ENCODE measurements at places on chromosomes 7 and 10. TPM values are rescaled to one million over a fixed set of nuclear protein-coding genes. Genes with fewer than 3 reads are reported as not detected.

DNA sequence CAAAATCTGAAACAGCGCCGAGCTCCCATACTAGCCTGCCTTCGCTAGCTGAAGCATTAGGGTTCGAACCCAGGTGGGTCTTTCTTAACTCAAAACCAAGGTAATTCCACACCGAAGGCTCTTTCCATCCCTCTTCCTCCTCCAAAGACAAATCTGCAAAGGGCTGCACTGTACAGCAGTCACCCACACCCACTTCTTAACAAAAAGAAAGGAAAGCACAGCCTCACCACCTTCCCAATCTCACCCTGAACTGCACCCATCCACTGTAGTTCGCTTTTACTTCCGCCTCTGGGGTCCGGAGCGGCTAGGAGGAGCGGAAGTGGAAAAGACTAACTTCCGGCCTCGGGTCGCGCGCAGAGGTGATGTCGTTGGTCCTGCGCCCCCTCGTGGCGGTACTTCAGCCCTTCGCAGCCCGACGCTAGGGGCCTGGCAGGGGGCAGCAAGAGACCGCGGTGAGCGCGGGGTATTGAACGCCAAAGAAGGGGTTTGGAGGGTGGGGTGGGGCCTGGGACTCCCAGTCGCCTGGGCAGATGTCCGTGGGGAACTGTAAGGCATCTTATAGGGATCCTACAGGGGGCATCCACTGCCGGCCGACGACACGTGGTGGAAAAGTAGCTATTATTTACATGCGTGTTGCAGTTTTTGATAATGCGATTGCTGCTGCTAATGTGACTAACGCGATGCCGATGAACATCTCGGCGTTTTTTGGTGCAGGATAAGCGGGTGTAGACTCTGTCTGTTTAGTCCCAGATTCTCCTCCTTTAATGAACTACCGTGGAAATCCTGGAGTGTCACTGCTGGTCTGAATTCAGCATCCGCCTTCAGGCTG, at the start of gene MTERF1:
MTERF1 (minus strand) TSS at position 290 of the 829 bp plus-strand sequence. CDS start 619 bp downstream, outside the sequence.
- DNase-seq: peak; percentile 97

DNA sequence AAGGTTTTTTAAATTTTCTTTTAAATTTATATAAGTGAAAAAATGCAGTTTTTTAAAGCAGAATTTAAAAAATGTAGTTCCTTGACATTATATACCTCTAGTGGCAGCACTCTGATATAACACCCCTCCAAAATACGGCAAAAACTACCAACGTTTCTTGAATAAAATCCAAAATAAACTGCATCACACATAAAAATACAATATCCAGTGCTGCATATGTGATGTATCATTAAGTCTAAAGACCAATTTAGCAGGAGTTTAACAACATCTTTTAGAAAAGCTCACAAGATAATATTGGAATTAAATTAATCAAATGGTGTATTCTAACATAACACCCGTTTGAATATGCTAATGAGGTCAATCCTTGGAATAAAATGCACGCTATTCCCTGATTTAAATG, 1.4 kb downstream of the TCERG1L start:
- DNase-seq: no peak

DNA sequence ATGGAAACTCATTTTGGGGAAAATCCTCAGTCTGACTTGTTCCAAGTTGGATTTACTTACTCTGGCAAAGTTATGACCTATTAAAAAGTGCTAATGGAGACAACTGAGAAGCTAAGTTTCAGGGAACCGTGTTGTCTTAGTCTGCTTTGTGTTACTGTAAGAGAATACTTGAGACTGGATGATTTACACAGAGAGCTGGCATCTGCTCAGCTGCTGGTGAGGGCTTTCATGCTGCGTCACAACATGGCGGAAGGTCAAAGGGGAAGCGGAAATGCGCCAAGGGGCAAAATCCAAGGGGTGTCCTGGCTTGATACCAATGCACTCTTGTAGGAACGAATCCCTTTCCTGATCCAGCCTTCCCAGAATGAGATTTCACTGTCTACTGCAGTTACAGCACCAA, 46.4 kb downstream of the MTURN start:
- DNase-seq: no peak

DNA sequence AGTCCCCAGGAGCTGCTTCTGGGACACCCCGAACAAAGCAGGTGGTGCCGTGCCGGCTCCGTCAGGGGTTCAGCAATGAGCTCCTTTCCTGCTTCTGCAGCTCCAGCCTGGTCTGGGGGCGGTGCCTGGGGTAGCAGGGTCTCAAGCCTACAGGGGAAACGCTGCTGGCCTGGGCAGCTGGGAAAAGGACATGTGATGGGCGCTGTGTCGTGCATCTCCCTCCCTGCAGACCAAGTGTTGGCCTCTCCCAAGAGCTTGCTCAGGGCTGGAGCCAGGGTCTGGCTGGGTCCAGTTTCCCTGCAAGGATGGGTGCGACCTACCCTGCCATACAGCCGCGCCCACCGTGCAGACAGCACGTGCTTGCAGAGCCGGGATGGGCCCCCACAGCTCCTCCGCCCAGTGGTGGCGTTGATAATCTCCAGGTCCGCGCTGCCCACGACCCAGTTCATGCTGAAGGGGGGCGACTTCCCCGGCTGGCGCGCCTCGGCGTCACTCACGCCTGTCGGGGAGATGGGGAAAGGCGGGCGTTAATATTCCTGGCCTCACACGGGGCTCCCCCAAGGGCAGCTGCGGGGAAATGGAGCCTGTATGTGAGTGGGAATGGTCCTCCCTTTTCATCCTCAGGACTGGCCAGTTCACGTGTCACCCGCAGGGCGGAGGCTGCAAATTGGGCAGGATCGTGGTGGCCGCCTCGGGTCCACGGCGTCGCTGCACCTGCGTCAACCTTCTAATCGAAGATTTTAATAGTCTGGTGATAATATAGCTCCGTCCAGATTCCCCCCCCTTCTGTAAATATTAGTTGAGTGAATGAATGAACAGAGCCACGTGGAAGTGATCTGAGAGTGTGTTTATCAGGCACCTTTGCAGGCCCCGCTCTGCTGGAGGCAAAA, 128.6 kb downstream of the WDR37 start:
- no peak for DNase-seq

DNA sequence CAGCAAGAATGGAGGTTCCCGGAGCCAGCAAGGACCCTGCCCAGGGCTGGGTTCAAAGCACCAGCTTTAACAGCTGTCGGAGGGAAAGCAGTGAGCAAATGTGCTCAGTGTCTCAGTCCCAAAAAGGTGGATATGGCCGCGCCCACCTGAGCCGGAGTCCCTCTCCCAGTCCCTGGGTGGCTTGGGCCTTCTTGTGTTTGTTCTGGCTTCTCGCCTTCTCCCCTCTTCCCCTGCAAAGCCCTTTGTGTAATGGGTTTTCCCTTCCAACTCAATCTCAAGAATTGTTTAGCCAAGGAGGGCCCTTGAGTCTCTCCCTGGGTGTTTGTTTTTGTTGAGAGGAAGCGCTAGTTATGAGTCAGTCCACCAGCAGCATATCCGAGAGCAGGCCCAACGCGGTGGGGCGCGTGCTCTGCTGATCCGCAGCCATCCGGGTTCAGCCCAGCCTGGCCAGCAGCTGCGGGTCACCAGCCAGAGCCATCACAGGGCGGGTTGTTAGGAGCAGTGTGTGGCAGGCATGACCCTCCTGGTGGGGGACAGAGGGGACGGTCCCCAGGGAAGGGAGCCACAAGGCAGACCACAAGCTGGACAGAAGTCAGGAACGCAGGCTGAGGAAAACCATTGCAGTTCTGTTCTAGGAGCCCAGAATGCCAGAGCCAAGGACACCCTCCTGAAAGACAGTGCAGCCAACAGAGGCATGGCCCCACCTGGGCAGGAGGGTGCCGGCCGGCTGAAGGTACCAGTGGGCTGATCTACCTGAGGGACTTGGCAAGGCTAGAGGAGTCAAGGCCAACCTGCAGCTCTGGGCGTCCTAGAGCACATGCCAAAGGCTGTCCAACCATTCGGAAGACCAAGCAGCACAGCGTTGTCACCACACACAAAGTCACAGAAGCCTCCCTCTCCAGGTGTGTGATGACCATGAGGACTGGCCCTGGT, 21.3 kb downstream of the CALML3 start:
- DNase-seq: peak; percentile 59

GRCh38 chr10:100043344-100043743, 33.6 kb upstream of the DNMBP start:
- no peak for DNase-seq

DNA sequence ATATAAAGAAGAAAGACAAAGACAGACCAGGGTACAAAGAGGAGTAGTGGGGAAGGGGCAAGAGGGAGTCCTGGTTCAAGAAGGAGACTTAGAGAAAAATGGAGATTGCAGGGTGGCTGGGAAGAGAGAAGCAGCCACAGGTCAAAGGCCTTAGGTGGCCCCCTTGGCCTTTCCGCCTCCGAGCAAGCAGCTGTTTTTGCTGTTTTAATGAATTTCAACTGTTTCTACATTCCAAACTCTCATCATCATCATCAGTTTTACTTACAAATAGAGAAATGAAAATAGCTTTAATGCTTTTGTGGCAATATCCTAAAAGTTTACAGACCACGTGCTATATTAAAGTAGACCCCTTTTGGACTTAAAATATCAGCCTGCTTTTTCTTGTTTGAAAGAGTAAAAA, 399.7 kb downstream of the EXOC4 start:
- no peak for DNase-seq

ZNF273 gene
- 4.6 TPM for polyA plus RNA-seq

CDC123 gene
- 83.1 TPM for polyA plus RNA-seq

CCDC136 gene
- 18.2 TPM for polyA plus RNA-seq
